Activated CD4-positive, alpha-beta T cell treated with anti-CD3 and anti-CD28 coated beads, Interleukin-2, amount 50 U/mL, for 16 hours (primary cell): ENCODE measurements at places on chromosomes 16 and 17.

DNA sequence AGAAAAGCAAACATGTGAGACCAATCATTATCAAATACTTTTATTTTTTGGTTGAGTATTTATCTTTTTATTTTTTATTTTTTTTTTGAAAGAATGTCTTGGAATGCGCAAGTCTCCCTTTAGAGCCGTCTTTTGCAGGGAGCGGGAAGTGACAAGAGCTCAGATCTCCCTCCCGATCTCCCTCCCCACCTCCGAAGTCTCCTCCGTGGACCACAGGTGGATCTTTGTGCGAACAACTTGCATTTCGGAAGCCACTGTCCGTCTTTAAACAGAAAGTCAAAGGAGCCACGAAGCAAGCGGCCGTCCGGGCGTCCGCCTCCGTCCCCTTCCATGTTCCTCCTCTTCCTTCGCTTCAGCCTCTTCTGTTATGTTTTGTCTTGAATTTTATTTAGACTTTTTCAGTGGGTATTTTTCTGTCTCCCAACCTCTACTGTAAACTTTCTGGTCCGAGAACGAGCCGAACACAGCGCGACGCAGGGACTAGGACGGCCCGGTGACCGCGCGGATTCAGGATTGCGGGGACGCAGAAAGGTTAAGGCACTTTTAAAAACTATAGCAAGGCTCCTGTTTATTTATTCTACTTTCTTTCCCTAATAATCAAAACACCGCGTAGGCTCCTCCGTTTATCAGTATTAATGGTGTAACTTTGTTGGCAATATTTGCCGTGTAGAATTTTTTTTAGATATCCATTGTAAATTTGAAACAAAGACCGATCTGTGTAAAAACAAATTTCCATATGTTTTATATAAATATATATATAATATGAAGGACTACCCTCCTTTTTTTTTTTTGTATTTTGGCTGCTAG, 3.3 kb downstream of the FOXF1 start:
- DNase-seq = no peak

DNA sequence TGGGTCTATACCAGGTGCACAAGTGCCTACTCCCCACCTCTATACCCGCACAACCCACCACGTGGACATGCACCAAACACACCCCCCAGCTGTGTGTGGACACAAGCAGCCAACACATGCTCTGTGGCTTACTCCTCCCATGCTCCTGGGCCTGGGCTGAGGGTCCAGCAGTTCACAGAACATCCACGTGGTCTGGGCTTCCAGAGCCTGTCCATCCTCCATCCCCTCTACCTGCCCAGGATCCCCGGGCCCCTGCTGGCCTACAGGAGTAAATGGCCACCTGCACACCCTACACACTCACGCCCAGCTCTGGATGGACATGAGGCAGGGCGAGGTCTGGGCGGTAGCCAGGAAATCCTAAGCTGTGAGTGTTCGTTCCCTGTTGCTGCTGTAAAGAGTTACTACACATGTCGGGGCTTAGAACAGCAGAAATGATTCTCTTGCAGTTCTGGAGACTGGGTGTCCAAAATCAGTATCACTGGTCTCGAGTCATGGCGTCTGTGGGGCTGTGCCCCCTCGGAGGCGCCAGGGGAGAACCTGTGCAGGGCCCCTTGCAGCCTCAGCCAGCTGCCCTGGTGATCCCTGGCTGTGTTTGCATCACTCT, 15.0 kb upstream of the RAI1 start:
- no peak for DNase-seq

DNA sequence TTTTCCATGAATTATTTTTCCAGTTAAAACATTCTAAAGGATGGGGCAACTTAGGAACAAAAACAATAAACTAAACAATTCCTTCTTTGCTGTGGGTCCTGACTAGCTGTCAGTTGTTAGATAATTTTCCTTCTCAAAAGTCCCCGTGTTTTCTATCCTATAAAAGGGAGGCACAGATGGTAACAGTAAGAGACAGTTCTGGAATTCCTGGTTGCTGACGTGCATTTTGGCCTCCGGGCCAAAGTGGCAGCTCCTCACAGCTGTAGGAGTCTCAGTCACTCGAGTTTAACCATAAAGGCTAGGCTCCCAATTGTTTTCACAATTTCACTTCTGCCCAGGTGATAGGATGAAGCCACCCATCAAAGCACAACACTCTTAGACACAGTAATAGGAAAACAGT, 77.0 kb upstream of the ZNF423 start:
- no peak for DNase-seq

- no peak for DNase-seq
These were observed 15.9 kb downstream of the CDH5 start for GRCh38 chr16:66382171-66382965.

DNA sequence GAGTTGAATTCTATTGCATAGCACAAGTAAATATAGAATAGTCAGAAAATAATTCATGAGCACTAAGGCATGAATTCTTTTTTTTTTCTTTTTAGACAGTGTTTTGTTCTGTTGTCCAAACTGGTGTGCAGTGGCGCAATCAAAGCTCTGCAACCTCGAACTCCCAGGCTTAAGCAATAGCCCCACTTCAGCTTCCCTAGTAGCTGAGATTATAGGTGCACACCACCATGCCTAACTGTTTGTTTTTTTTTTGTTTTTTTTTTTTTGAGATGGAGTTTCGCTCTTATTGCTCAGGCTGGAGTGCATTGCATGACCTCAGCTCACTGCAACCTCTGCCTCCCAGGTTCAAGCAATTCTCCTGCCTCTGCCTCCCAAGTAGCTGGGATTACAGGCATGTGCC, 16.6 kb downstream of the TUBD1 start:
- DNase-seq = no peak
